Stimulated activated CD8-positive, alpha-beta memory T cell treated with anti-CD3 and anti-CD28 coated beads, Interleukin-2, amount 100 ng/mL, for 1 hour (primary cell): ENCODE measurements at places on chromosomes 4 and X.

DNA sequence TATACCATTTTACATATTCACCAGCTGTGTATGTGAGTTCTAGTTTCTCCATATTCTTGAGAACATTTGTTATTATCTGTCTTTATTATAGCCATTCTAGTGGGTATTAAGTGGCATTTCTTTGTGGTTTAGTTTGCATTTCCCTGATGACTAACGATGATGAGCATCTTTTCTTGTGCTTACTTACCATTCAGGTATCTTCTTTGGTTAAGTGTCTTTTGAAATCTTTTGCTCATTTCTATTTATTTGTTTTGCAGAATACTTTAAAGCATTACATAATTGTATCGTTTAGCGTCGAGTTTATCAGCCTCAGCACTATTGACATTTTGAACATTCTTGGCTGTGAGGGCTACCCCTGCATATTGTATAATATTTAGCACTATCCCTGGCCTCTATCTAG, 85.4 kb downstream of the FRMPD4 start:
- DNase-seq: no peak

DNA sequence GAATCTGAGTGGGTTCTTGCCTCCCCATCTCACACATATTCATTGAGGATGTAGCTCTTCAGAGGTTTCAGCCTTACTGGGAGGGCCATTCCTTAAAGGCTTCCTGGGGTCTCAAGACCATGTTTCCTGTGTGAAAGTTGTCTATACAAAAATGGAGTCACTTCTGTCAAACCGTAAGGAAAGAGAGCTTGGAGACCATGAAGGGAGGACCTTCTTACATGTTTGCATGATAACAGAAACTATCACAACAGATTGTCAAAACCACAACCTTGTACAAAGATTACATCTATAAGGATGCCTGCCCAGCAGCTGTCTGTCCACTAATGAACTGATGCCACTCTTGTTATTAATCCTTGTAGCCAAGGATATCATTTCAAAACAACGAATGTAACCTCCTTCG, 139.3 kb downstream of the PDE5A start:
- DNase-seq: no peak

- no peak for DNase-seq
Measured at GRCh38 chr4:64584981-64585557, 175.8 kb upstream of the TECRL start.

DNA sequence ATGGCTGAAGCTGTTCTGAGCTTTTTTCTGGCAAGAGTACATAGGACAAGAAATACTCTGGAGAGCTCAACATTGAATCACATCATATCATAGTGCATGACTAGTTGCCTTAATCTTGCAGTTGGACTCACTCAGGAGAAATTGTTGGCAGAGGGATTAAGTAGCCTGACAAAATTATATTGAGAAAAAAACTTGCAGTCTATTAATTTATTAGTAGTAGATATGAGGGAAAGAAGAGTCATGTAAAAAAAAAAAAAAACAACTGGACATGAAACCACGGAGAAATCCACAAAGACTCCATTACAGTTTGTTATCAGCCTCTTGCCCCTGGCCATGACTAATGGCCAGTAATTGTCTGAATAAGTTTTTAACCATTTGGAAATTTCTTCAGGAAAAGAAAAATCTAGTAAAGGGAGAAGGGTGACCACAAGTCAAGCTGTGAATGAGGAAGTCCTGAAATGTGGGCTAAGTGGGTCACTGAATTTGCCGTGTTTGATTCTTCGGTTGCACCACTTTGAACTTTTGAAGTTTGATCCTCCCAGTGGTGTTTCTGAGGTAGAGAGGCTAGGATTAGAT, 45.6 kb downstream of the FHL1 start:
- no peak for DNase-seq

GRCh38 chrX:63258144-63258543, 93.0 kb downstream of the SPIN4 start:
- DNase-seq: no peak

DNA sequence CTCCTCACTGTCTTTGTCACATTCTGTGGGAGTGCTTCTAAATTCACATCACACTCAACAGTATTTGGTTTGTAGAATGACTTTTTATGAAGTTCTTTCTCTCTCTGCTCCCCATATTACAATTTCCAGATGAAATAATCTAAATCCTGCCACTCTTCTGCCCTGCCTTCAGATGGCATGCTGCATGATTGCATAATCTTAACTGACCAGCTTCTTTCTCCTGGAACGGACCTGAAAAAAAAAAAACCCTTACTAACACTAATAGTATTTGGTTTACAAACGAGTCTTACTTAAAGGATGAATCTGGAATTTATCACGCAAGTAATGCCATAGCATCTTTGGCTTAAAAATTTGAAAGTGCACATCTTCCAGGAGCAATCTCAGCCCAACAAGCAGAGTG, 272.3 kb downstream of the NAF1 start:
- DNase-seq: no peak

DNA sequence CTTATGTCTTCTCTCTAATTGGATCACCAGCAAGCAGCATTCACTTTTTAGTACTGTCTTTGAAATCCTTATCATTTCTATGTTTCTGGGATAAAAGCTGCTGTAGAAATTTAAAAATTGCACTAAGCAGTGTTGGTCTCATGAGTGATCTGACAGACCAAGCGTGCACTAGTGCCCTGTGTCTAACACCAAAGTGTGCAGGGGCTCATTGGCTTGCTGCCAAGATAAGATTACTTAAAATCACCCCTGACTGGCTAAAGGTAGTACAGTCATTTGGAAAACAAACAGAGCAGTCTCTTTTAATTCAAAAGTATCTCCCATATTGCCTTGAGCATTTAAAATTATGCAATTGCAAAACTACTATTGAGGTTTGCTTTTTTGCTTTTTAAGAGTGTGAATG, 304.6 kb downstream of the ARAP2 start:
- no peak for DNase-seq

DNA sequence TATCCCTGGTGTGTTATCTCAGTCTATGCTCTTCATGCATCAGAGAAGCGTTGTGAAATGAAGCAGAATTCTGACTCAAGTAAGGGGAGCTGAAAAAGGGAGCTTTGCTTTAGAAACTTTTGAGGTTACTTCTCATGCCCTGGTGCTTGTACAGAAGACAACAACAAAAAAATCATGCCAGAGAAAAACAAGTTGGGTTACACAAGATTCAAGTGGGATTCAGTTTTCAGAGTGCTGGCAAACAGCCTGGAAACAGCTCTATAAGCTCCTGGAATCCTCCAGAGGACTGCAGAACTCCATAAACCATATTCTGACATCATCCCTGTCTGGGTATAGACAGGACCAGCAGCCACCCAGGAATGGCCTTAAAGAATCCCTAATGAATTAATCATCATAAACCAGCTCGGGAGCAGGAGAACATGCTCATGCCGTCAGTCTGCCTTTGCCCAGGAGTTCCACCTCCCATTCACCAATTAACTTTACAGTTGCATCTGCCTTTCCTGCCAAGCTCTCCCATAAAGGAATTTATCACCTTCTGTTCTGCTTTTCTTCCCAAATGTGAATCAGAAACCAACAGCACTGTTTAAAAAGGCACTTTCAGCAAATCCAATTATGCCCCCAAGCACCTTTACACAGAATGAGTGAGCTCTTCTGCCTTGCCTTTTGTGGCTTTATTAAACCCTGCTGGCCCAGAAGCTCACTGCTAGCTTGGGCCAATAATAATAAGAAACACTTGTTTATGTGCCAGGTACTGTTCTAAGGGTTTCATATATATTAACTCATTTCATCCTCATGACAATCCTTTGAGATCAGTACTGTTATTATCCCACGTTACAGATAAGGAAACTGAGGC, 54.5 kb upstream of the FBXW7 start:
- no peak for DNase-seq

DNA sequence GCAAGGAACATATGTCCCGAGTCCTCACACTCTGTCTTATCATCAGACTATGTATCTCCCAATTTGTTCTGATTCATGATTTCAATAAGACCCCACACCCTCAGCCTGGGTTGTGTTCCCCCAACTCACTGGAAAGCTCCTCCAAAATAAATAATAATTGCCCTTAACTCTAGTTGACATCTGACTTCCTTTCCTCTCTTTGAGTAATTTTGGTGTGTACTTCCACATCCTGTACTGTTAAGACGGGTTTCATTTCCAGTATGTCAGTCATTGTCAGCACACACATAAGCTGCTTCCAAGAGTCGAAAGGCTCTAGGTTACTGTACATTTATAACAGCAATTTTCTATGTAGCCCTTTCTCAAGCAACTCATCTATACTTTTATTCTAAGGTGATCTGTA, 52.2 kb upstream of the C1QTNF7 start:
- no peak for DNase-seq
